Epithelial cell of proximal tubule (primary cell): ENCODE measurements at places on chromosomes 12 and 14. TPM values are rescaled to one million over a fixed set of nuclear protein-coding genes. Genes with fewer than 3 reads are reported as not detected.

IRAK3 gene
- 0.81 and 1.9 TPM in 2 replicates for total RNA-seq

MYF5 gene
- not detected in 2 replicates for total RNA-seq

AICDA gene
- total RNA-seq, result not detected in 2 replicates

MSI1 gene
- total RNA-seq, result 5.4 and 25.8 TPM in 2 replicates

NDRG2 gene
- total RNA-seq, result 6.7 and 16.0 TPM in 2 replicates

ASCL1 gene
- not detected in 2 replicates for total RNA-seq

MYH6 gene
- total RNA-seq, result not detected in 2 replicates

AKAP5 gene
- 0.69 and 2.2 TPM in 2 replicates for total RNA-seq

KLRB1 gene
- not detected in 2 replicates for total RNA-seq

ZNF384 gene
- total RNA-seq, result 19.9 and 21.9 TPM in 2 replicates

KITLG gene
- 43.9 and 48.8 TPM in 2 replicates for total RNA-seq

FBXO34 gene
- total RNA-seq, result 14.8 and 21.3 TPM in 2 replicates

MYBPC1 gene
- total RNA-seq, result not detected in 2 replicates

LYZ gene
- not detected in 2 replicates for total RNA-seq

OTOGL gene
- not detected in 2 replicates for total RNA-seq

DAO gene
- not detected in 2 replicates for total RNA-seq

APOF gene
- not detected in 2 replicates for total RNA-seq

SLC4A8 gene
- total RNA-seq, result 0.86 and 1.1 TPM in 2 replicates

TFCP2 gene
- total RNA-seq, result 9.2 and 12.5 TPM in 2 replicates

NYNRIN gene
- 3.4 and 6.2 TPM in 2 replicates for total RNA-seq

FOXN4 gene
- total RNA-seq, result not detected in 2 replicates

PDZRN4 gene
- total RNA-seq, result not detected in 2 replicates

PIWIL1 gene
- total RNA-seq, result not detected in 2 replicates

FAM90A1 gene
- 0.23 TPM in 1 of 2 replicates, not detected in the other for total RNA-seq

PTGER2 gene
- total RNA-seq, result 2.2 TPM in 2 replicates

GNB3 gene
- 0.29 and 4.2 TPM in 2 replicates for total RNA-seq

TMEM121 gene
- total RNA-seq, result 3.5 and 5.6 TPM in 2 replicates

MANSC4 gene
- not detected in 2 replicates for total RNA-seq

AHNAK2 gene
- 16.6 and 20.8 TPM in 2 replicates for total RNA-seq

KTN1 gene
- total RNA-seq, result 146 and 165 TPM in 2 replicates

SIX1 gene
- 4.6 and 6.5 TPM in 2 replicates for total RNA-seq

CORO1C gene
- 152 and 157 TPM in 2 replicates for total RNA-seq

IAPP gene
- total RNA-seq, result not detected in 2 replicates

PRICKLE1 gene
- 11.6 and 22.2 TPM in 2 replicates for total RNA-seq
